NCI-H345 (cell line): ENCODE measurements at places on chromosomes 7 and 10.

DNA sequence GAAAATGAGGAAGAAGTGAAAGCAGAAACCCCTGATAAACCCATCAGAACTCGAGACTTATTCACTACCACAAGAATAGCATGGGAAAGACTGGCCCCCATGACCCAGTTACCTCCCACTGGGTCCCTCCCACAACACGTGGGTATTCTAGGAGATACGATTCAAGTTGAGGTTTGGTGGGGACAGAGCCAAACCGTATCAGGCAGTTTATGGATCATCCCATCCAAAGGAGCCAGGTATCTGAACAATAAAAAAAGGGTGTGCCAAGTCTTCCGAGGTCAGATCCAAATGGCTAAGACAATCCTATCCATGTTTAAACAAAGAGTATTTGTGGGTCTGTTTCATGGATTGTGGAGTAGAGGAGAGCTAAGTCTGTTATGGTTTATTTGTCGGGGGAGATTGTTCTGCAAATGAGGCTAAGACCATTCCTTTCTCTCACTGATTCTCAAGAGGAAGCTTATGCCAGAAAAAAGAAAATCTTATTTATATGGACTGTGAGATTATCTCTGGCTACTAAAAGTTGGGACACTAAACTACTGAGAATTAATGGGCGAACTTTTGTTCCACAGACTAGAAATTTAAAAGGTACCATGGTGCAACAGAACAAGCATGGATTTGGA is 203.7 kb downstream of the IPMK start:
- DNase-seq: no peak

- DNase-seq: no peak
These were observed 33.6 kb downstream of the WIPF3 start for GRCh38 chr7:29839921-29840320.

- no peak for DNase-seq
These were observed 21.0 kb downstream of the TM9SF3 start for GRCh38 chr10:96565774-96566173.

- no peak for DNase-seq
These were observed 217.0 kb downstream of the CREB5 start for GRCh38 chr7:28629216-28629842.

DNA sequence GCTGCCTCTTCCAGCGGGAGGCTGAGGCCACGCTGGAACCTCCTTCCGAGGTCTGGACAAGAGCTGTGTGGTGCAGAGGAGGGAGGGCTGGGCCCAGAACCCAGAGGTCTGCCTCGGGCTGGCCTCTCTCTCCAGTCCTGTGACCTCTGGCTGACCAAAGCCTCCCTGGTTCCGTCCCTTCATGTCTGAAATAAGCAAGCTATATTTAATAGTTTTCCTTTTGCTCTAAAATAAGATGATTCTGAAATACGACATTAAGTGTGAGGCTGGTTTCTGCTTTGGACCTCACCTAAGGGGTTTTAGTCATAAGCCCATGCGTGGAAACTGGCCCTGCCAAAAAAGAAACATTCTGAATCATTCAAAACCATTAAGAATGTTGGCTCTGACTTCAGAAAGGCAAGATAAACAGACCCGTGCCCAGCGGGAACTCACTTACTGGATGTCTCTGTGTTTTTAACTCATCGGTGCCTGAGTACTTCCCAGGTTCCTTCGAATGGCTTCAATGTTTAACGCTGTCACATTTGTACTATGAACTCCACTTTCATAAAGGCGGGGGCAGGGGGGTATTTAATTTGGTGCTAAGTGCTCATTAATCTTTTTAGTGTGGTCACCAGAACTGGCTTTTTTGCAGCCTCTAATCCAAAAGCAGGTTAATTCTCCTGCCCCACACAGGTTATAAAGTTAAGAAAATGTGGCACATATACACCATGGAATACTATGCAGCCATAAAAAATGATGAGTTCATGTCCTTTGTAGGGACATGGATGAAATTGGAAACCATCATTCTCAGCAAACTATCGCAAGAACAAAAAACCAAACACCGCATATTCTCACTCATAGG is 157.5 kb upstream of the KLF14 start:
- DNase-seq: no peak

DNA sequence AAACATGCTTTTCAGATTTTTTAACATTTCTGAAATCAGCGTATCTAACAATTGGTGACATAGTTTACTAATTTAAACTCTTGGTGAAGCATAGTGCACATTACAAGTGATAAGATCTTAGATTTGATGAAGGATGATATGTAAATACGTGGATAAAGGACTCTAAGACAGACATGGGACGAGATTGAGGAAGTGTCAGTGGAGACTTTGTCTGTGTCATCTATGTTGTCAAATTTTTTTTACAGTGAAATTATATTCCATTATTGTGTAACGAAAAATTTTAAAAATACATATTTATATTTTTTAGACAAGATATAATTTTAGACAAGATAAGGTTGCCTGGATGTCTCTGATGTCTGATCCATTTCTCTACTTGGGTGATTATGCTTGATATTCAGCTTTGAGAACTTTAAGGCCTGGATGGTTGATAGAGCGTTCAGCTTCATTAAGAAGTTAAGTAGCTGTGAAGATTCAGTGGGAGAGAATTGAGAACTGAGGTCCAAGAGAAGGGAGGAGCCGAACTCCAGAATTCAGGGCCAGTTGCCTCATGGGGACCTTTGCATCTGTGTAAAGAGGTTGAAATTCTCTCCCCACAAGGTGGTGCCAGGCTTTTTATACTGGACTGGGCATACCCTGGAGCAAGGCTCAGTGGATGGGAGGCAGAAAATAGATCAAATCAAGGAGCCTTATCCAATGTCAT is 62.7 kb downstream of the KAT6B start:
- DNase-seq: no peak
